ENCODE measurements at places on chromosomes 12 and 14.

DNA sequence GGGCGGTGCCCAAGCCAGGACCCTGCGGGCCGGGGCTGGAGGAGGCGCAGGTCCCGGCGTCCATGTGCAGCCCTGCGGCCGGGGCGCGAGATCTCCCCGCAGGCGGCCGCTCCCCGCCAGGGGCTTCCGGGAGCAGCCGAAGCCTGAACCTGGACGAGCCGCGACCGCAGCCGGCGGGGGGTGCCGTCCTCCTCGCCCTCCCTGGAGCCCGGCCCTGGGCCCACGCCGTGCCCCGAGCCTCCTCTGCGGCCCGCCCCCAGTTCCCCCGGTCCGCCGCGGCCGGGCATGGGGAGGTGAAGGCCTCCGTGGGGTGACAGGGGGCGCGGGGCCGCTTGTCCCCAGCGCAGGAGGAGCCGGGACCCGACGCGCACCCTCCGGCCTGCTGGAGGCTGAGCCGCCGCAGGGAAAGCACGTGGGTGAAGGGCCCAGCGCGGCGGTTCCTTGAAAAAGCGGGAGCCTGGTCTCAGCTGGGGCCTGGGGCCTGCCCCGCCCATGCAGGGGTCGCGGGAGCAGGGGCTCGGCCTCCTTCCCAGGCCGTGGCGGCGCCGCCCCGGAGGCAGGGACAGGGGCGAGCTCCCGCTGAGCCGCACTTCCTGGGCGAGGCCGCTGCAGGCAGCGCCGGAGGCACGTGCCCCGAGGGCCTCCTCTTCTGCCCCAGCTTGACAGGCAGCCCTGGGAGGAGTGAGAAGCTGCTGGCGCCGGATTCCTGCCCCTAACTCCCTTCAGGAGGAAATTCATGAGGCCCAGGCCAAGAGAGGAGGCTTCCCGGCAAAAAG, 55.6 kb upstream of the PPP2R5C start:
- no peak for DNase-seq

DNA sequence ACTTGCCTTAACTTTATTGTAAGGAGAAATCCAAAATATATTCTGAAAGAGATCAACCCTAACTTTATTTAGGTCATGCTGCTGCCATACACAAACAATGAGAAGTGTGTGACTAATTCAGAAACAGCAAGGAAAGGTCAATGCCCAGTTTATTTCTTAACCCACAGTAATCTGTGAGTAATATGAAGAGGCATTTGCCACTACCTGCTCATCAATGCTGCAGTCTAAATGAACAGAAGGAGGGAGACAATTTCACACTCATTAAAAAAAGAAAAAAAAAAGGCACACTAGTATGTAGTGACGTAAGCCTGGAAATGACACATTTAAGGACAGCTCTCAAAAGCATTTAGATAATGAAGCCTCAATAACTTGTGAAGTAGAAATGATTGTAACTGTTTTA, 90.5 kb upstream of the FOXN3 start:
- no peak for DNase-seq

DNA sequence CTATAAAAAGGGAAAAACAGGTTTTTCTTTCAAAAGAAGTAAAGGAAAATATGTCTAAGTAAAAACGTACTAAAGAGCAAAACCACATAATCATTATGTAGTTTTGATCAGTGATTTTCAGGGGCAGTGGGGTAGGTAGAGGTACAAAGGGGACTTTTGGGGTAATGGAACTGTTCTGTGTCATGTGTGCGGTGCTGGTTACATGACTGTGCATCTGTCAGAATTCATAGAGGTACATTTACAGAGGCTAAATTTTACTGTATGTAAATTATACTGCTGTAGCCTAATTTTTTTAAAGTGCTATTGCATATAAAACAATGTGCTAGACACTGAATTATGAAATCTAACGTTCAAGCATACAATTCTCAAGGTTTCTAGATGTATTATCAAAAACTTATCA, 2.0 kb downstream of the ESR2 start:
- no peak for DNase-seq

DNA sequence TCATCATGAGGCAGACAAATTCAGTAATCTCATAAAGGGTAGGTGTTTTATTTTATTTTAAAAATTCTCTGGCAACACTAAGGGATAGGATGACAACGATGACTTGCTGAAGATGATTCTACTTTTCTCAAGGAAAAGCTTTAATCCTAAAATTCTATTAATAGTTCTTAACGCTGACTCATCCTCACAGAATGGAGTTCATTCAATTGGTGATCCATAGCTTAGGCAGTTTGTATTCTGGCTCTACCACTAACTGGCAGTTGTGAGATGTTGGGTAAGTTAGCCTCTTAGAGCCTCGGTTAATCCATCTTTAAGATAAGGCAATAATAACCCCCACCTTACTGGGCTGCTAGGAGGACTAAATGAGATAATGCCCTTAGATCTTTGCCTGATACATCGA, 116.3 kb downstream of the RTN1 start:
- no peak for DNase-seq

- DNase-seq = no peak
Measured at GRCh38 chr14:68793734-68794129, 865 bp upstream of the ZFP36L1 start.

- DNase-seq = peak; percentile 45
Measured at GRCh38 chr14:89351516-89352404, 65.3 kb downstream of the FOXN3 start.

DNA sequence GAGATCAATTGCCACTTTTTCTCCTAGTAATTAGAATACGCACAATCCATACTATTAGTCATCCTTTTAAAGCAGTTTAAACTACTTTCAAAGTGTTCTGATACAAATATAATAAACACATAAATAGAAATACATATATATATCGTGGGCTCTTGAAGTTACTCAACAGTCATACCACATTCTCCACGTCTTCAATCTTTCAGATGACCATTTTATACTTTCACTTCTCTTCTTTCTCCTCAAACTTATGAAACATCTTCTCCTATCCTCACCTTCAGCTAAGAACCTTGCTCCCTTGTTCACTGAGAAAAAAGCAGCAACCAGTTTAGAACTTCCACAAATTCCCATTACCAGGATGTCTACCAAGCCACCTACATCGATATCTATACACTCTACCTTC, 19.2 kb downstream of the CEP290 start:
- no peak for DNase-seq

DNA sequence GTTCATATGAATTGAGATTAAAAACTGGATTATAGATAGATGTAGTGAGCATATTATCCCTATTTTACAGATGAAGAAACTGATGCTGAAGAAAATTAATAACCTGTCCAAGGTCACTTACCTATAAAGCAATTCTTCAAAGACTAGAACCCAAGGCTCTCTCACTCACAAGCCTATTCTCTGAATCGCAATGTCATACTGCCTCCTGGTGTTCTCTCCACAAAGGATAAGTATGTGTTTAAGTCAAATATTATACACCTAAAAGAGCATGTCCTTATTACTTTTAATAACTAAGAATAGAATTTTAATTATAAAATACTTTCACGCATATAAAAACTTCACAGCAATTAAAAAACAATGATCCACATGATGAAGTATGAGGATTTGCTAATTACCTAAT, 721.3 kb upstream of the USP15 start:
- DNase-seq = no peak

DNA sequence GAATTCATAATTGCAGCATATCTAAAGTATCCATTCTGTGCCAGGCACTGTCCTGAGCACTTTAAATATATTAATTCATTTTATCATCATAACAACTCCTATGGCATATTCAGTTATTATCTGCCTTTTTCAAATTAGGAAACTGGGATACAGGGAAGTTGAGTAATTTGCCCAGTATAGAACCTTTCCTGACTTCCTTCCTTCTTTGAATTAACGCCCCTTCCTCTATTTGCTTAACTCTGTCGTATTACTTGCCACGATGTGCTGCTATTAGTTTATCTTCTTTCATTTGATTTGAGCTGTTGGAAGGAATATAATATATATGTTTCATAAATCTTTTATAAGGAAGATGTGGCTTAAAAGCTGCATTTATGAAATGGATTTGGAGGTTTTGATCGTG, 25.4 kb upstream of the FAM177A1 start:
- no peak for DNase-seq

DNA sequence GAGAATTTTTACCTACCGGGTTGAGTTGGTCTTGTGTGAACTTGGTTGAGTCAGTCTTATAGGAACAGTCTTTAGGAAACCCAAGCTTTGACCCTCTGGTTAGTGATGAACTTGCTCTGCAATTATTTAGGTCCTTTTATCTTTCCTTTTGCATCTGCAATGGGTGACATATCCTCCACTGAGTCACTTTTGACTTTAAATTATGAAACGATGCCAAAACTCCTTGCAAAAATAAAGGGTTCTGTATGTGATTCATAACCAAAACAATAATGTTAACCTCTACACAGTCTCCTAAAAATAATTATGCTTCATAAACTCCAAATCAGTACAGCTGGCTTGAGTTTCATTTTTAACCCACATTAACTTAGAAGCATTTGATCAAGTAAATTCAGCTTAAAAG, 979.4 kb downstream of the GALC start:
- no peak for DNase-seq

DNA sequence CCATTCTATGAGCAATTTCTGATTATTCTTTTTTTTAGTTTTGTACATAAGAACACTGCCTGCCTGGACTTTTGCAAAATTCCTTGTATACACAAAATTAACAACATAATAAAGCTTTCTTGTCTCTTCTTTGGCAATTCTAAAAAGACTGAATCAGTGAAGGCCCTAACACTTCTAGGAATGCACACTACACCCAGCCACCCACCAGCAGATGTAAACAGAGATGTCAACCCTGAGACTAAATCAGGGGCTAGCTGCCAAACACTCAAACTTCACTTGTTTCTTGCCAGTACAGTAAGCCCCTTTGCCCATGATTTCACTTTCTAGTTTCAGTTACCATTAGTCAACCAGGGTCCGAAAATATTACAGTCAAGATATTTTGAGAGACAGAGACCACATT, 15.5 kb downstream of the DCAF5 start:
- DNase-seq = no peak

GRCh38 chr14:50967103-50967502, 22.8 kb upstream of the PYGL start:
- DNase-seq = no peak

DNA sequence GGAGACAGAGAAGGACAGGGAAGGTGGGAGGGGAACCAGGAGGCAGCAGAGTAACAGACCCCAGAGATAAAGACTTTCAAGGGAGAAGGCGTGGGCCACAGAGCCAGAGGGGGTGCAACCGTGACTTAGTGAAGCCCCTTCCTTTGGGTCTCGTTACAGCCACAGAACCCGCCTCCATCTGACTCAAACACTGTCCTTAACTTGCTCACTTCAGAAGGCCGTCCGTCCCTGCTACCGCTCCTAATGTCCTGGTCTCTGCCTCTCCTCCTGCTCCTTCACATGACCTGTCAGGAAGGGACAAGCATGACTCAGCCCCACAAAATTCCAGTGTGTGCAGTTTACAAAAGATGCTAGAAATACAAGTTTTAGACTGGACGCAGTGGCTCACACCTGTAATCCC, 18.0 kb downstream of the RIMBP2 start:
- no peak for DNase-seq

GRCh38 chr12:3888659-3889058, 15.5 kb upstream of the PARP11 start:
- DNase-seq = no peak

- no peak for DNase-seq
Measured at GRCh38 chr14:39113685-39114072, 444 bp upstream of the GEMIN2 start.

GRCh38 chr12:47307680-47308399, 228.1 kb upstream of the AMIGO2 start:
- DNase-seq = peak; percentile 77

- no peak for DNase-seq
Measured at GRCh38 chr12:52280319-52280795, 5.9 kb downstream of the KRT86 start.

DNA sequence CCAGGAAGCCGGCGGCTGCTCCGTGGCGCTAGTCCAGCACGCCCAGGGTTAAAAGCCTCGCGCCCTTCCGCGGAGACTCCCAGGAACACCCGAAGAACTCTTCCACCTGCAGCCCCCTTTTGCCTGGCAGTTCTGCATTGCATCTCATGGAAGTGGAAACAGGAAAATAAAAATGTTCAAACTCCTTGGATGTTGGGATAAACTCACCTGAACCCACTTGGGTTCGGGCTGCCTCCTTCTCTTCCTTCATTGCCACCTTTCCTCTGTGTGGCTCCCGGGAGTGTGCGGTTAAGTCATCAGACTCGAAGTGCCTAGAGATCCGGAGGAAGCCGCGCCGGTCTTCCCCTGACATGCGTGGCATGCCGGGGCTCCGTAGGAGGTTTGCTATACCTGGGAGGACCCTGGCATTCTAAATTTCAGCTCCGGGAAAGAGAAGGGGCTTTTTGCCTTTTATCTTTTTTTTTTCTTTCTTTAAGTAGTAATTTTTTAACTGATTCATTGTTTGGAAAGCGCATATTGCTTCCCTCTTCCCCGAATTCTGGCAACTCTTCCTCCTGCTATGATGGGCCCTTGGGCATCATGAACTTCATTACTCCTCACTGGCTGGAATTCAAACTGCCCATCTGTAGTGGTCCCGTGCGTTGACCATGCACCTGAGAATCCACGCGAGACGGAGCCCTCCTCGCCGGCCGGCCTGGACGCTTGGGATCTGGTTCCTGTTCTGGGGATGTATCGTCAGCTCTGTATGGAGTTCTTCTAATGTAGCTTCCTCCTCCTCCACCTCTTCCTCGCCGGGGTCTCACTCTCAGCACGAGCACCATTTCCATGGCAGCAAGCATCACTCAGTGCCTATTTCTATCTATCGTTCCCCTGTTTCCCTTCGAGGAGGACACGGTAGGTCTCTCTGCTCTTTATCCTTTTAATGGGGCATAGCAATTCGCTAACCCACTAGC, 931.4 kb downstream of the DIO2 start:
- no peak for DNase-seq

GRCh38 chr14:40252817-40253447, 820.7 kb upstream of the FBXO33 start:
- DNase-seq = no peak

DNA sequence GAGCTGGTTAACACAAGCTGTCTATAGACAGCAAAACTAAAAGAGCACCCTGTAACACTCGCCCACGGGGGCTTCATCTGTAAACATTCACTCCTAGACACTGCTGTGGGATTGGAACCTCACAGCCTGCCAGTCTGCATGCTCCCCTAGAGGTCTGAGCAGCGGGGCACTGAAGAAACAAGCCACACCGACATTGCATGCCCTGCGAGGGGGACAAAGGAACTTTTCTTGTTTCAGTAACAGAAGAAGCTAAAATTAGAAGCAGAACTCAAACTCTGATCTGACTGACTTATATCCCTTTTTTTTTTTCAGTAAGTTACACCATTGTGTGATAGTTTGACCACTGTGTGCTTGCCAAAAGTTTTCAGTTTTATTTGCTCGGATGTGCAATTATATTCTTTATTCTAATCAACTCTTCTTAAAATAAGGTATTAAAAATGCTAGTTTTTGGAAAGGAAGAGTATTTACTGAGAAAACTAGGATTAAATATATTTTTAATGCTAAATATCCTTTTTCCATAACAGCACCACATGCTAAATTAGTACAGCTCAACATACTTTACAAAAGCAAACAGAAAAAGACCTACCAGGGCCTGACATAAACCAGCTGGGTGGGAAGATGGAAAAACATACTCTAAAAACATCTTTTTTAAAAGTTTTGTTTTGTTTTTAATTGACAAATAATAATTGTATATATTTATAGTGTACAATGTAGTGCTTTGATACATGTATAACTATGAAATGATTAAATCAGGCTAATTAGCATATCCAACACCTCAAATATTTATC, 100.2 kb downstream of the EPS8 start:
- no peak for DNase-seq

GRCh38 chr12:96719660-96720362, 187.2 kb upstream of the NEDD1 start:
- peak; percentile 75 for DNase-seq
